ENCODE measurements at places on chromosomes 13 and 19.

- no peak for DNase-seq
Measured at GRCh38 chr19:33432015-33432414, 58.5 kb downstream of the CEBPG start.

DNA sequence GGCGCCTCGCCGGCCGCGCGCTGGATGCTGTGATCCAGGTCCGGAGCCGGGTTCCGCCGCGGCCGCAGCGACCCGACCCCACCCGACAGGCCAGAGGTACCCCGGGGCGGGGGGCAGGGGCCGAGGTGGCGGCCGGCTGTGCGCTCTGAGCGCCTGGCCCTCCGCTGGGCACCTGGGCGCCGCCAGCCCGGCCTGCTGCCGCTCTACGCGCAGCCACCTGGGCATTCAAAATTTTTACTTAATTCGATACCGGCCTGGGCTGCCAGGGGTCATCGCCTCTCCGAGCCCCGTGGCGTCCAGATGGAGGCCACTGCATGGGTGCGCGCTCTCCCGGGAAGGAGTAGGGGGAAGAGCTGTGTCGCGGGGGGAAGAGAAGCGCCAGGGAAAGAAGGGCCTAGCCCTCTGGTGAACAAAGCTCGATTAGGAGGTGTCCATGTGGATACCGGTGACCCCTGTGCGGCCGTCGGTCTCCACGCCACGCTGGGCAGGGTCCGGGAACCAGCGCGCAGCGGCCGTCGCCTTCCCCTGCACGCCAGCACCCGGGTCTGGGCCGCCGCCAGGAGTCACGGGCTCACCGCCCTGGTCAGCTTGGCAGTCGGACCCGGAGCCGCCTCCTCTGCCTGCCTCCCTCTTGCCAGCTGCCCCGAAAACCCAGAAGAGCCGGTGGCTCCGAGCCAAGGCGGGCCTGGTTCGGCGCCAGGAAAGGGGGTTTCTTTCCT, 666 bp downstream of the BIVM start:
- peak; percentile 38 for DNase-seq

- DNase-seq = no peak
Measured at GRCh38 chr19:40756502-40757110, 5.6 kb downstream of the SNRPA start.

DNA sequence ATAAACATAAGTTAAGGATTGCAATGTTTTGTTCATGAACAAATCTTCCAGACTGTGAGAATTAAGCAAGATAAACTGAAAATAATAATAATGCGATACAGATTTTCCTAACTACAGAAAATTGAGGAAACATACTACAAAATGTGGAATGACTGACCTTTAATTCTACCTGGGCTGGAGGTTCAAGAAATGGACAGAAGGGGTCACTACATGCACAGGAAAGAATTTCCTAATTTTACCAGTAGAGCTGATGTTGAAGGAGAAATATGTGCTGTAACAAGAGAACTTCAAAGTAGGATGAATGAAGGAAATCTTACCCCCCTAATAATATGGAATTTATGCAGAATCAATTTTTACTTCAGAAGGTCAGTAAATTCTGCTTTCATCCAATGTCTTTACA, 62.3 kb downstream of the ZNF627 start:
- DNase-seq = peak; percentile 41

GRCh38 chr19:49069026-49069425, 3.5 kb downstream of the KCNA7 start:
- DNase-seq = no peak

DNA sequence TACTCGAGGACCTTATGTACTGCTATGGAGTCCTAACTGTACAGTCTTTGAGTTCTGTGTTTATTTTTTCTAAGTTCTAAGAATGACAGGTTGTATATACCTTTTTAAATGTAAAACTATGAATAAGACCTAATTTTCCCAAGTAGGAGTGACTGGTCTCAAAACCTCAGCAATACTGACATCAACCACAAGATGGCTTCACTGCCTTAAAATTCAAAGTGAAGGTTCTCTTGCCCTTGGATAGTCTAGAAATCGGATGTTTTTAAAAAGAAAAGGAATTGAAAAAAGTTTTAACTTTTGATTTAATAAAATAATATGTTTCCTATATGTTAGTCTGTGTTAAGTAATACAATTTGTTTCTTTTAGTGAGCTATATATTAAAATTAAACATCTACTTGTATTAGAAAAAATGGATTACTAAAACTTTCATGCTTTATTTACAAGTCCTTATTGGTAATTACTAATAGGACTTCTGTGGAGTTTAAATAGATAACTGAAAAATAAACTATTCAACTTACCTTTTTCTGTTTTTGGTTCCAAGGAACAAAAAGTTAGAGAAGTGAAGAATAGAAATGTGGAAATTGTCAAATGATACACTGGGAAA, 52.0 kb downstream of the TDRD3 start:
- DNase-seq = peak; percentile 22

GRCh38 chr19:6271721-6272410, 7.9 kb downstream of the MLLT1 start:
- no peak for DNase-seq

- no peak for DNase-seq
Measured at GRCh38 chr19:15445807-15446376, 3.9 kb downstream of the WIZ start.

- DNase-seq = peak; percentile 33
Measured at GRCh38 chr13:36973621-36974295, 25.4 kb downstream of the ALG5 start.

DNA sequence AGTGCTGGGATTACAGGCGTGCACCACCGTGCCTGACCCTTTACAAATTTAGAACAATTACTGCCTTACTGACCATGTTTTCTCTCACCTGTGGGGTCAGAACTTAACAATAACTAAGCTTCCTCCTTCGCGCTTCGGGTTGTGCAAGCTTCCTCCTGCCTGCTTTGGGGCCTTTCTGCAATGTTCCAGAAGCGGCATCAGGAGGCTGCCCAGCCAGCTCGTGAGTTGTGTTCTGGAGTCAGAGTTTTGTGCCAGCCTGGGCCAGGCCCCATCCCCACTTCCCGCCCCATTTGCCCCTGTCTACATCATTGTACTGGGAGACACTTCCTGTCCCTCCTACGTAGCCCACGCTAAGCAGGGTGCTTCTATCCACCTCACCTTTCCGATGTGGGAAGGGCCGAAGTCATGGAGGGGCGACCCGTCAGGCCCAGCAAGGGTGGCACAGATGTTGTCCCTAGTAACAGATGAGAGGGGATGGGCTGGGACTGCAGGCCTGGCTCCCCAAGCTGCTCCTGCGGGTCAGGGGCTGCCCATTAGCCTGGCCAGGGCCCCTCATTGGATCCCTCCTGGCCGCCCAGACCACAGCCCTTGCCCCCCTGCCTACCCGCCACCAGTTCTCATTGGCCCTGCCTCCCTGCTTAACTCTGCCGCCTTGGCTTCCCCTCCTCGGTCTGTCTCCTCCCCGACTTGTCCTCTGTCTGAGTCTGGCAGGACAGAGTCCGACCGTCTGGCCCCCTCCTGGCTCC, 13.4 kb downstream of the UHRF1 start:
- DNase-seq = no peak

- DNase-seq = no peak
Measured at GRCh38 chr19:37925212-37925611, 18.2 kb downstream of the SIPA1L3 start.

- peak; percentile 59 for DNase-seq
Measured at GRCh38 chr13:27792393-27793218, at the start of gene GSX1. Gene GSX1, plus strand, starts transcription at chr13:27792483. Its CDS starts 208 bp downstream, at chr13:27792691.

DNA sequence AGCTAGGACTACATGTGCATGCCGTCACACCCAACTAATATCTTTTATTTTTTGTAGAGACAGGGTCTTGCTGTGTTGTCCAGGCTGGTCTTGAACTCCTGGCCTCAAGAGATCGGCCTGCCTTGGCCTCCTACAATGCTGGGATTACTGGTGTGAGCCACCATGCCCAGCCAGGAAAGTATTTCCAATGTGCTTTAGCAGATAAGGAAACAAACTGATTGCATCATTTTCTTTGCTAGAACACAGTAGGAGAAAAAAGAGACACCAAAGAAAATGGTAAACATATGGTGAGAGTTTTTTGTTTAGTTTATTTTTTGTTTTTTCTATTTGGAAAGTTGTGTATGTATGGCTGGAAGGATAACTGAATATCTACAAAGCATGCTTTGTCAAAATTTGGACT, 46.9 kb upstream of the AKAP11 start:
- DNase-seq = no peak

GRCh38 chr19:18601875-18602274, 4.7 kb downstream of the CRLF1 start:
- no peak for DNase-seq

- peak; percentile 66 for DNase-seq
Measured at GRCh38 chr19:11881151-11881800, 6.3 kb upstream of the ZNF69 start.

DNA sequence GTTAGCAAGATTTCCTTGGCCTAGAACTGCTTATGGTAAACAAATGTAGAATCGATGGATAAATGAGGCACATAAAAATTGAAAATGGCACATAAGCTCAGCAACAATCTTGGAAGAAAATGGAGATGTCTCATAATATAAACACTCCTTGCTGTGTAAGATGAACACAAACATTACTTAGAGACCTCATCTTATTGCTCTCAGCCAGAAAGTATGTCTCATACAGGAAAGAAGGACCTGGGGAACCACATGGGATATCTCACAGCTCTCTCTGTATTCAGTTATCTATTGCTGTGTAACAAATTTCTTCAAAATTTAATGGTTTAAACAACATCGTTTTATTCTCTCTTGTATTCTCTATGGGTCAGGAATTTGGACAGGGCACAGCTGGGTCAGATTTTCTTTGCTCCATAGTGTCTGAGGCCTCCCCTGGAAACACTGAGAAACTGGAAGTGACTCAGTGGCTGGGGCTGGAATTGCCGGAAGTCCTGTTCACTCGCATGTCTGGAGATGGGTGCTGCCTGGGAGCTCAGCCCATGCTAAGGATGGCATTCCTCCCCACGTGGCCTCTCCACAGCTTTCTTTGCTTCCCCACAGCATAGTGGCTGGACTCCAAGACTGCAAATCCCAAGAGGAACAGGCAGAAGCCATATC, 105.1 kb downstream of the NUFIP1 start:
- DNase-seq = no peak

DNA sequence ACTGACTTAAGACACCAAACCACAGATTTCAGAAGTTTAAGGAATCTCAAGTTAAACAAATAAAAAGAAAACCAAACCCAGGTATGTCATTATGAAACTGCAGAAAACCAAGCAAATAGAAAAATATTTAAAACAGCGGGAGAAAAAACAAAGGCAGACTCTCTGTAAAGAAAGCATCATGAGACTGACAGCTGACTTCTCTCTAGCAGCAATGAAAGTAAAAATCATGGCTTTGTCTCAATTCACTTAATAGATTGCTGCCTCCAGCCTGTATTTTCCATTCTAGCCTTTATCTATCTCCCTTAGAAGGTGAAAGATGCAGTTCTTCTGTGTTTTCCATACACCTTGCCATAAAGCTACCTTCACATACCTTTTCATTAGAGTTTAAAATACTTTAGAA, 131.1 kb upstream of the IPO5 start:
- DNase-seq = no peak

DNA sequence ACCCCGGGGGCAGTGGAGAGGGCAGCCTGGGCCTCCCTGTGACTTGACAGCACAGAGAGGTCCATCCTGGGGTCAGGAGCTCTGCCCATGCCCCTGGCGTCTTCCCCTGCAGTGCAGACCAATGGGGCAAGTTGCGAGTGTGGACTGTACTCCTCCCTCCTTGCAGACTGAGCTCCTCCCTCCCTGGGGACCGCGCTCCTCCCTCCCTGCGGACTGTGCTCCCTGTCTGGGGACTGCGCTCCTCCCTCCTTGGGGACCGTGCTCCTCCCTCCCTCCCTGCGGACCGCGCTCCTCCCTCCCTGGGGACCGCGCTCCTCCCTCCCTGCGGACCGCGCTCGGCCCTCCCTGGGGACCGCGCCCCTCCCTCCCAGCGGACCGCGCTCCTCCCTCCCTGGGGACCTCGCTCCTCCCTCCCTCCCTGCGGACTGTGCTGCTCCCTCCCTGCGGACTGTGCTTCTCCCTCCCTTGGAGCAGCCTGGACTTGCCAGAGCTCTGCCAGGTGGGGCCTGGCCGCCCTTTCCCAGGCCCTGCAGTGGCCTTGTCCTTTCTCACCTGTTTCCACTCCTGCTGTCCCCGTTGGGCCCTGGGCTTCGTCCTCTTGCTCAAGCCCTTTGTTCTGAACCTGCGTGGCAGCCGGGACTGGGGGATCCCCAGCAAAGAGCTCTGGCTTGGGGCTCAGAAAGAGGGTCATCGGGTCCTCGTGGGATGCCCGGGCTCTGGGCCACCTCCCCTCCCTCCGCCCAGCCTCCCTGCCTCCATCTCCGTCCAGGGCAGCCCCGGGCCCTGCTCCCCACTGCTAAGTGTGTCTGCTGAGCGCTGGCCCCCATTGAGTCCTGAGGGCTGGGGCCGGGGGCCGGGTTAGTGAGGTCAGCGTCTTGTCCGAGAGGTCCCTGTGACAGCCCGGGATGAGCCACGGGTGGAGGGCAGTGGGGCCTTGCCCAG, 6.8 kb downstream of the GAMT start:
- DNase-seq = no peak

- DNase-seq = no peak
Measured at GRCh38 chr13:112509190-112509589, 78.8 kb downstream of the TUBGCP3 start.
